Activated CD4-positive, alpha-beta T cell treated with anti-CD3 and anti-CD28 coated beads, Interleukin-2, amount 10 ng/mL, durations not matched to agents 24 days and 14 days (primary cell): ENCODE measurements at places on chromosomes 6 and 20. TPM values are rescaled to one million over a fixed set of nuclear protein-coding genes. Genes with fewer than 3 reads are reported as not detected.
A peak's percentile ranks its signal among the peaks of the same experiment; 100 is the strongest.

Gene PLCB4
- total RNA-seq: not detected in 2 replicates

DNA sequence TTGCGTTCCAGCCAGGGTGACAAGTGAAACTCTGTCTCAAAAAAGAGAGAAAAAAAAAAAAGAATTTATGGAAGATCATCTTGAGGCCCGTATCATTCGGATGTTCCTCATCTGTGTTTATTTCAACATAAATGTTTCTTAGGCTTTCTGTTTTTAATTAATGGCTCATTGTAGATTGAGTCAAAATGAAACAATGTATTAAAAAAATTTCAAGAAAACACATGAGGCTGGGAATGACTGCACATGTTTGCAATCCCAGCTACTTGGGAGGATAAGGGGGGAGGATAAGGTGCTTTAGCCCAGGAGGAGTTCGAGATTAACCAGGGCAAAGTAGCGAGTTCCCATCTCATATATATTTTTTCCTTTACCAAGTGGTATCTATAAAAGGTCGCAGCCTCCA, 47.3 kb downstream of the ITCH start:
- H3K27ac ChIP-seq: no peak overlapping the region
- peaks cover 25% of the 10 kb centered on the region for H3K4me1 ChIP-seq
- no peak overlapping the region for H3K4me3 ChIP-seq
- H3K27me3 ChIP-seq: no peaks in the 10 kb centered on the region
- H3K36me3 ChIP-seq: peaks cover 38% of the 10 kb centered on the region

DNA sequence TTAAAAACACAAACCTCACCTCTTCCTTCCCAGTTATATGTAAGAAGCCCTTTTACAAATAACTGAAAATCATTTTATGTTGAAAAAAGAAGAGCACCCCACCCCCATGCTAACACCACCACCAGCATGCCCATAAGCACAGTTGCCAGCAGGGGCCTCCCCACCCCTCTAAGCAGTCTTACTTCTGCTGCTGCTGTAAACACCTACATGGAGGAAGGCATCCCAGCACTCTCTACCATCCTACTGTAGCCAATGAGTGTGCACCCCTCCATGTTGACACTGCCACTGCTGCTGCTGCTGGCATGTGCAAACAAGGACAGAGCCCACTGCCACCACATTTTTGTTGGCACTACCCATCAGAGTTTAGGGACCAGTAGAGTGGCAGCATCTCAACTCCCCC, 49.6 kb upstream of the PHIP start:
- no peak for DNase-seq
- H3K4me3 ChIP-seq: no peak overlapping the region
- no peaks in the 10 kb centered on the region for H3K36me3 ChIP-seq
- peaks cover 12% of the 10 kb centered on the region for H3K27me3 ChIP-seq
- H3K4me1 ChIP-seq: no peaks in the 10 kb centered on the region
- H3K27ac ChIP-seq: no peak overlapping the region

DNA sequence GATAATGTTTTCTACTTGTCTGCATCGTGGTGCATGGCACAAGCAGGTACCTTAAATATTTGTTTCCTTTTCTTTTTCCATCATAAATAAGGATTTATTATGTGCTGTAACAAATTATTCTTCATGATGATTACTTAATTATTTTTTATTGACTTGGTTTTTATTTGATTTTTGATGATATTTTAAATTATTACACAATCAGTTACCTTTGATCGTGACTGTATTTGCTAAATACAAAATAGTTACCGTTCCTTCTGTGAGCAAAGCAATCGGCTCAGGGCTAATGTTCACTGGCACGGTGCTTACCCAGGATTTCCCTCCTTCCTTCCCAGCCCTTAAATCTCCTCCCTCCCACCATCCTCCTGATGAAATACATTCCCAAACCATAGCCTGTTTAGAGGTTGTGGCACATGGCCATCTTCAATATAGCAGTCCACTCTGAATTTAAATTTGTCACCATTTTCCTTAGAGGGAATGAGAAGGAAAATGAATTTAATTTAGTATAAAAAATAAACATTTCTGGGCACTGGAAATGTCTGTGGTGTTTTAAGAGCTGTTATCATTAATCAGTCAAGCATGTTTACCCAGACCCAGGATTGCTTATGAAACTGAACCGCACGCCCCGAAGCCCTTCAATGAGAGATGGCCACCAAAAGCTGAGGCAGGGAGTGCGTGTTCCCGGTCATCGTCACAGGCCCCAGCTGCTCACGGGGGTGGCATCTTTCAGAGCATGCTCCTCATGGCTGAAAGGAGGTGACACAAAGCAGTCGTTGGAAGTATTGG, 23.0 kb upstream of the EXOC2 start:
- no peaks in the 10 kb centered on the region for H3K27me3 ChIP-seq
- no peak for DNase-seq
- H3K4me1 ChIP-seq: peaks cover 18% of the 10 kb centered on the region
- no peak overlapping the region for H3K27ac ChIP-seq
- H3K4me3 ChIP-seq: no peak overlapping the region

GRCh38 chr6:42714098-42714761, 8.2 kb downstream of the PRPH2 start:
- H3K36me3 ChIP-seq: peaks cover 3% of the 10 kb centered on the region
- peaks cover 2% of the 10 kb centered on the region for H3K4me1 ChIP-seq
- H3K4me3 ChIP-seq: no peak overlapping the region

Gene COL21A1
- not detected in 2 replicates for total RNA-seq

DNA sequence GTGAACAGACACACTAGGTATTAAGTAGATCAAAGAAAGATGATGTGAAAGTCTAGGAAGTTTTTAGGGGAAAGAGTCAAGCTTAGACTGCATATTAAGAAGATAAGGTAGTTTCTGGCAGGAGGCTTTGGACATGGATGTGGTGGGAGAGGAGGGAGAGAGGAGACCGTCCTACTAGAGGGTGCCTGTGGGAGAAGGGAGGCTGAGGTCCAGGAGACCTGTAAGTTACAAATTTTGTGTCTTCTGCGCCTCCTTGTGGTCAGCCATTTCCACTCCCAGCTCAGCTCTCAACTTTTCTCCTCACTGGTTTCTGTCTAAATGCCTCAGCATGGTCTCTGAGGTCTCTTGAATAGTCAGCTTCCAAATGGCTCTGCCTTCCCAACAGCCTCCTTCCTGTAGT, 193.5 kb downstream of the UNC5CL start:
- no peaks in the 10 kb centered on the region for H3K36me3 ChIP-seq
- DNase-seq: peak; percentile 74
- H3K27ac ChIP-seq: no peak overlapping the region
- no peaks in the 10 kb centered on the region for H3K4me1 ChIP-seq

- DNase-seq: no peak
- H3K4me3 ChIP-seq: no peak overlapping the region
- H3K27ac ChIP-seq: no peak overlapping the region
- H3K4me1 ChIP-seq: peaks cover 37% of the 10 kb centered on the region
- H3K27me3 ChIP-seq: no peaks in the 10 kb centered on the region
- H3K36me3 ChIP-seq: peaks cover 10% of the 10 kb centered on the region
These were observed 60.6 kb downstream of the TRAM2 start for GRCh38 chr6:52516269-52516668.
